ENCODE measurements at places on chromosomes 13 and 19.

- no peak for DNase-seq
Observed at GRCh38 chr19:1935484-1936208, 5.3 kb upstream of the CSNK1G2 start.

DNA sequence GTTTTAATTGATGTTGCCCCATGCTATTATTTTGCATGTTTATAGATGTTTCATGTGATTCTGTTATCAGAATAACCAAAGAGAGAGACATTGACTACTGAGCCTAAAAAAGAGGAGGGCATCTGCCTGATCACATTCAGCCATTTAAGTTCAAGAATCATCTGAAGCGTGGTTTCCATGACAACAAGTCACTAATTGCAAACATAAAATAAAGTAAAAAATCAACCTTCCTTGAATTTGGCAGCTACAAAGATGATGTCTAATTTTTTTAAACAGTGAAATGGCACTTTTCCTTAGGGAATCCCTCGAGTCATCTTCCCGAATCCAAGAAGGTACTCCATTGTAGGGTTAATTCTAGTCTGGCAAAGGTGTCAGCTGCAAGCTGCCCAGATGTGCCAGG is 884.2 kb downstream of the DIAPH3 start:
- no peak for DNase-seq

DNA sequence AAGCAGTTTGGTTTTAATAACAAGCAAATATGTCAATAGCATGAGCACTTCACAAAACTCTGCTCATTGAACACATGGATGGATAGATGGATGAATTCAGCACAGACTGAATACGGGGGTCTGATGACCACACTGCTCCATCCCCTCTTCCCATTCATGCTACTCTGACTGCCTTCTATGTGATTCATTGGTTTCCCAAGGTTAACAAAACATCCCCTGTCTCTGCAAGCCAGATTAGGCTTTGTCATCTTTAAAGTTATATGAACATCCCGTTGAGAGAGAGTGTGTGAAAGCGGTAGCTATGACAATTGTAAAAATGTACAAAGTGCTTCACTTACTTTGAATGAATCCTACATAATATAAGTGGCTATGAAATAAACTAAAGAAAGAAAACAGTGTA is 252.5 kb downstream of the OXGR1 start:
- no peak for DNase-seq

DNA sequence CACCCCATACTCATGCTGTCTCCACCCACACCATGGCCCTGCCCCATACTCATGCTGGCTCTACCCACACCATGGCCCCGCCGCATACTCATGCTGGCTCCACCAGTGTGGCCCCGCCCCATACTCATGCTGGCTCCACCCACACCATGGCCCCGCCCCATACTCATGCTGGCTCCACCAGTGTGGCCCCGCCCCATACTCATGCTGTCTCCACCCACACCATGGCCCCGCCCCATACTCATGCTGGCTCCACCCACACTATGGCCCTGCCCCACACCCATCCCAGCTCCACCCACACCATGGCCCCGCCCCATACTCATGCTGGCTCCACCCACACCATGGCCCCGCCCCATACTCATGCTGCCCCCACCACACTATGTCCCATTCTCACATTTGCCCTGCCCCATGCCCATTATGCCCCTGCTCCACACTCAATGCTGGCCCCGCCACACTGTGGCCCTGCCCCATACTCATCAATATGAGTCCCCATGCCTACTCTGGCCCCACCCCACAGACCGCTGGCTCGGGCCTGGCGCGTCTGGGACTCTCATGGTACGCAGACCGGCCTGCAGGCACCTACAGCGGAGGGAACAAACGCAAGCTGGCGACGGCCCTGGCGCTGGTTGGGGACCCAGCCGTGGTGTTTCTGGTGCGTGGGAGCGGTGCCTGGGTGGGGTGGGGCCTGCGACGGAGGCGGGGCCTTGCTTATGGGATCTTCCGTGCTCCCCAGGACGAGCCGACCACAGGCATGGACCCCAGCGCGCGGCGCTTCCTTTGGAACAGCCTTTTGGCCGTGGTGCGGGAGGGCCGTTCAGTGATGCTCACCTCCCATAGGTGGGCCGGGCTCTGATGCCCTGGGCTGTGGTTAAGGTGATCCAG is 3.7 kb upstream of the ARHGAP45 start:
- DNase-seq = no peak

GRCh38 chr13:19645000-19645399 is 11.5 kb downstream of the MPHOSPH8 start:
- DNase-seq = no peak

- DNase-seq = no peak
Observed at GRCh38 chr19:38670921-38671398, 23.5 kb downstream of the ACTN4 start.

DNA sequence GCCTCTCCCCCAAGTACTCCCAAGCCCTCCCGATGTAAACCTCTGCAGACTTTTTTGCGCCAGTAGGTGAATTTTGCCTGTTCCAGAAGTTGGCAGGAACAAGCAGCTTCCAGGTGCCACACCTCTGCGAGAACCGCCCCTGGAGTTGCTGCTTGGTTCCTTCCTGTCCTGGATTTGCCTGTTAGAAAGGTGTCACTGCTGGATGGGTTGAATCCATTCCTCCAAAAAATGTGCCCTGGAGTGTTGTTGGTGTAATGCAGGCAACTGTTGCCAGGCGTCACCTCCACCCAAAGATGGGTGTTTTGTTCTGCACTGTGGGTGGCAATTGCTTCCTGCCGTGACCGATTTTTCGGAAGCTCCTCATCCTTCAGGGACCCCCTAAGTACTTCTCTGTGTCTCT is 5.7 kb downstream of the PGPEP1 start:
- no peak for DNase-seq

- no peak for DNase-seq
Observed at GRCh38 chr19:55272142-55272541, 7.8 kb downstream of the HSPBP1 start.

GRCh38 chr13:67137044-67137735 is 92.9 kb downstream of the PCDH9 start:
- no peak for DNase-seq

DNA sequence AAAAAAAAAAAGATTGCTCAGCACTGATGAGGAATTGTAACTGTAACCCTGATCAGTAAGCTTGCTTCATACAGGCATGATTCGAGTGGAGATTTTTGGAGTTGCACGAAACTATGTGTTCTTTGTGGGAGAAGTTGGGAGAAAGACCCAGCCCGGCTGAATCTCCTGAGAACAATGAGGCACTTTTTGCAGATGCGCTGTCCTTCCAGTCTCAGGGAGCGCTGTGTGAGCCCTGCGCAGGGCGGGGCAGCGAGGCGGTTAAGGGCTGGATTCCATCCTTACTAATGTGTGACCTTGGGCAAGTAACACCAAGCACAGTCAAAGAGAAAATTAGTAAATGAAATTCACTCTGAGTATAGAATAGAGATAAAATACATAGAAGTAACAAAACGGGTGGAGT is 76.9 kb downstream of the SIPA1L3 start:
- DNase-seq = no peak

- no peak for DNase-seq
Observed at GRCh38 chr19:17035842-17036424, 9.3 kb upstream of the CPAMD8 start.

DNA sequence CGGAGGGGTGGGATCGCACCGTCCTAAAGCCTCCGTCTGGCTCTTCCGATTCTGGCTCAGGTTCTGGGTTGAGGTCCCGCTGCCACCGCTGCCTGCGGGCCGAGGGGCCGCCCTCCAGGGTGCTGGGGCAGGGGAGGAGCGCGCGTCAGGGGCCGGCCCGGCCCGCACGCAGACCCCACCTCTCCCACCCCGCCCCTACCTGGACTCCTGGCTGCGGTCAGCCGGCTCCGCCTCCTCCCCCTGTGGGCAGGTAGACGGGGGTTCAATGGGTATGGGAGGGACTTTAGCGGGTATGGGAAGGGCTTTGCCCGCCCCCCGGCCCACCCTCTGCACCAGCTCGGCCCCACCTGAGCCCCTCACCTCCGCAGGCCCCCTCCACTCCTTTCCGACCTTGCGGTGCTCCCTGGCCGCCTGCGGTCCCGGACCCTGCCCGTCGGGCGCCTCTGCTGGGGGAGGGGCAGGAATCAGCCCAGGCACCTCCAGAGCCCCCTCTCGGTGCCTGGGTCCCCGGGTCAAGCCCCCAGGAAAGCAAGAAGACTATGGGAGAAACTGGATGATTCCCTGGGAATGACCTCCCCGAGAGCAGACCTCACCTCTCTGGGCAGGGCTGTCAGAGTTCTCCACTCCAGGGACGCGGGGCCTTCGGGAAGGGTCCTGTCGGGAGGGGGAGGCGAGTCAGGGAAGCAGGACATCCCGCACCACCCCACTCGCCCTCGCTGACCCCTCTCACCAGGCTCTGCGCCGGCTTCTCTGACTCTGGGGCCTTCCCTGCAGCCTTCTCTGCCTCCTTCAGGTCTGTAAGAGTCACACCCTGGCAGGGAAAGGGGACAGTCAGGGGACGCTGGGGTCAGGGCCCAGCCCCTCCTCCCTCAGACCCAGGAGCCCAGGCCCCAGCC is 17.0 kb downstream of the EPS8L1 start:
- no peak for DNase-seq

- no peak for DNase-seq
Observed at GRCh38 chr13:97658556-97658955, 224.6 kb downstream of the RAP2A start.

DNA sequence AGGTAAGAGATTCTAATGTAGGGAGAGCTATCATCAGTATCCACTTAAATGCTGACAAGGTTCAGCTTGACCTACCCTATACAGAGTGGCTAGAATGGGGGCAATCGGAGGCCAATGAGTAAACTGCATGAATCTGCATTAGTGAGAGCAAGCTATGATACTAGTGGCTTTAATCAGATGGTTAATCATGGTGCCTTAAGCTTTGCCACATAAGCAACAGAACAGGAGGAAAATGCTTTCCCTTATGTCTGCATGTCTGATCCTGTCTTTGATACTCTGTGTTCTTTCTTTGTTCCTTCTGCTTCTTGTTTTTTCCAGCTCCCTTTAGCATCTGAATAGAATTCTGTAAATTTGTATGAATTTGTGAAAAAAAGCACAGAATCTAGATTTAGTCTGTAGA is 91.1 kb downstream of the WDFY2 start:
- DNase-seq = no peak

GRCh38 chr19:49679771-49680413 is 2.8 kb downstream of the PRMT1 start:
- no peak for DNase-seq

DNA sequence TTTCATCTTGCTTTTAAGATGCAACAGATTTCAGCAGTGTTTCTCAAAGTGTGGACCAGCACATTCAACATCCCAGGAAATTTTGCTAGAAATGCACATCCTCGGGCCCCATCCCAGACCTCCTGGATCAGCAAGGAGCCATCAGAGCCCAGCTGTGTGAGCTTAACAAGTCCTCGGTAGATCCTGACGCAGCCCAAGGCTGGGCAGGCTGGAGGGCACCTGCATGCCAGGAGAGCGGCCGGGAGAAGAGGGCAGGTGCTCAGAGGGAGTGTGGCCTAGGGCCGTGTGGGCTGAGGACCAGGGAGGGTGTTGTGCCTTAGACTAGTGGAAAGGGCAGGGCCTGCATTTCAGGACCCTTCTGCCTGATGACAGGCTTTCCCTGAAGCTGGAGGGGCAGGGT is 2.2 kb upstream of the MCF2L start:
- no peak for DNase-seq

DNA sequence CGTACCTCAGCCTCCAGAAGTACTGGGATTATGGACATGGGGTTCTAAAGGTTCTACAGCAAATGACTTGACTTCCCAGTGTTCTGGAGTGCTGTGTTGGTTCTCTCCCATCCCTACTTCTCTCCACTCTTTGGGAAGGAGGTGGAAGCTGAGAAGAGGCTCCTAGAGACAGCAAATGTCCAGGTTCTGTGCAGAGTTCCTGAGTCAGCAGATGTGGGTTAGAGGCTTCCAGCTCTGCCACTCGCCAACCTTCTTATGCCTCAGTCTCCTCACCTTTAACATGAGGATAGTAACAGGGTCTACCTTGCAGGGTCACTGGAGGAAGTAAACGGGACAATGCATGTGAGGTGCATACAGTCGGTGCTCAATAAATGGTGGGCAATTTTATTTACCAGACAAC is 80.5 kb upstream of the VSTM2B start:
- DNase-seq = no peak

DNA sequence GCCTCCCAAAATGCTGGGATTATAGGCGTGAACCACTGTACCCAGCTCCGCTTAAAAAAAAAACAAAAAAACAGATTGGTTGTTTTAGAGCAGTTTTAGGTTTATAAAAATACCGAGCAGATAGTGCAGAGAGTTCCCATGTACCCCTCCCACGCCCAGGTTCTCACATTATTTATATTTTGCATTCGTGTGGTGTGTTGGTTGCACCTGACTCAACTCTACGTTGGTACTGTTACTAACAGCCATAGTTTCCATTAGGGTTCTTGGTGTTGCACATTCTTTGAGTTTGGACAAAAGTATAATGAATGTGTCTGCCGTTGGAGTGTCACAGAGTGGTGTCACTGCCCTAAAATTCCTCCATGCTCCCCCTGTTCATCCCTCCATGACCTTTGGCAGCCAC is 29.1 kb downstream of the MYO9B start:
- no peak for DNase-seq

DNA sequence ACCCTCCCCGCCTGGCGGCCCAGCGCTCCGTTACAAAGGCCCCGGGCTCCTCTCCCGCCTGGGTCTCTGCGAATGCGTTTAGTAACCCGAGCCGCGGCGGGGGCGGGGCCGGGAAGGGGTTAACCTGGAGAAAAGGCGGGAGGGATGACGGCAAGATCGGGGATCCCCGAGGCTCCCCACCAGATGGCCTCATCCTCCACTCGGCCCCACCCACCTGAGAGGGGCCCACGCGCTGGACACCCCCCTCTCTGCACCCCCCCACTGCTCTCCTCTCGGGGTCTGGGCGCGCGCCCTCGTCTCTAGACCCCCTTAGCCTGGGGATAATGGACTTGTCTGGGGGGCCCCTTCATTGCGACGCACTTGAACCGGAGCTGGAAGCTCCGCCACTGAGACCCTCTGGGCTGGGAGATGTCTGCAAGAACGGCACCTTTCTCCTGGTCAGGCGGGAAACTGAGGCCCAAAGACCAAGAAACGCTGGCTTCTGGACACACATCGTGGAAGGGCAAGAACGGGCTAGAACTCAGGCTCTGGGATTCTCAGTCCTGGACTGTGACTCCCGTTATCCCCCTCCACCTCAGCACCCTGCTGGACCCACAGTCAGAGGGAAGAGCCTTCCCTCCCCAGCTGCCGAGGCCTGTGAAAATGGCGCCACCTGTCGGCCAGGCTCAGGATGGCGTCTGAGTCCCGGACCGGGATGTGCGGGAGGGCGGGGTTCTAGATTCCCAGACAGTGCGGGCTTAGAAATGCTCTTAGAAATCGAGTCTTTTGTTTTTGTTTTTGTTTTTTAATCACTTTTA is 2.9 kb upstream of the LTBP4 start:
- DNase-seq = peak; percentile 69

DNA sequence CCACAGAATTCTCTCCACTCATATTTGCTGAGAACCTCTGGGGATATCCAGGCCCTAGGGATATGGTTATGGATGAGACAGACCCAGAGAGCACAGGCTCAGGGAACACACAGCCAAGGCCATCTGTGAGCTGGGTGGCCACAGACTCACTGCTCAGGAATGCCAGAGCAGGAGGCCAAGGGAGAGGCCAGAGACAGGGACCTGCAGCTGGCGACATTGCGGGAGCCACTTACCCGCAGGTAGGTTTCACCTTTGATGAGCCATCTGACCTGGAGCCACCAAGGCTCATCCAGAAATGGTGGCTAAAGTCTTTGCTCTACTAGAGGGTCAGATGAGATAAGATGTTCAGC is 29.4 kb downstream of the CCNE1 start:
- no peak for DNase-seq

- DNase-seq = no peak
Observed at GRCh38 chr13:112143753-112144615, 77.0 kb downstream of the SOX1 start.

- DNase-seq = no peak
Observed at GRCh38 chr19:11088506-11089253, 583 bp upstream of the LDLR start.

GRCh38 chr13:93814658-93815057 is 588.1 kb downstream of the GPC6 start:
- no peak for DNase-seq
